Epithelial cell of proximal tubule (primary cell): ENCODE measurements at places on chromosomes 5 and 9. TPM values are rescaled to one million over a fixed set of nuclear protein-coding genes. Genes with fewer than 3 reads are reported as not detected.
A peak's percentile ranks its signal among the peaks of the same experiment; 100 is the strongest.

IL13 gene
- total RNA-seq: not detected in 2 replicates

RICTOR gene
- 10.1 and 13.8 TPM in 2 replicates for total RNA-seq

CAMK4 gene
- total RNA-seq: 3.9 and 5.1 TPM in 2 replicates

TYRP1 gene
- total RNA-seq: not detected in 2 replicates

SLC1A3 gene
- 1.3 and 1.7 TPM in 2 replicates for total RNA-seq

PTPRD gene
- 3.2 and 5.6 TPM in 2 replicates for total RNA-seq

TRIM36 gene
- 3.9 and 4.8 TPM in 2 replicates for total RNA-seq

- DNase-seq: no peak
Measured at GRCh38 chr5:14598225-14598624, 16.6 kb downstream of the OTULINL start.

DNA sequence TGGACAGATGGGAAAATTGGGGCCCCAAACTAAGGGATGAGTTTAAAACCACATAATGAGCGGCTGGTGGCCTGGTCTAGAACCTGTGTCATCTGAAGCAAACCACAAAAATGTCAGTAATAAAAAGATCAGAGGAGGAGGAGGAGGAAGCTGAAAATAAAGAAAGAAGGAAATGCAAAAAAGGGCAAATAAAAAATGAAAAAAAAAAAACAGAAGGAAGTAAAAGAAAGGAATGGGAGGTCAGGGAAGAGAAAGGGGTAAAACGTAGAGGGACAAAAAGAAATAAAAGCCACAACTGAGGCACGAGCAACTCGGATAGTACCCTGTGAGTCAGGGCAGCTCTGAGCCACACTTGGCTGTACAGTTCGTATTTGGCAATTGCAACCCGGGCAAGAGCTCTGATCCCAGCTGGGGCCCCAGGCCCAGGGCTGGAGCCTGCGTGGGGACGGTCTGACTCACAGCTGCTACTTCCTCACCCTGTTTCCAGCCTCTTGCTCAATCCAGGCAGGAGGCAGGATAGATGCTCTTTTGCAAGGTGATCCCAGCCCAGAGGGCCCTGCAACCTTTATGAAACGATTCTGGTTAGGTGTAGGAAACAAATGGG, 137.9 kb upstream of the TRIM32 start:
- DNase-seq: peak; percentile 86

- DNase-seq: no peak
Measured at GRCh38 chr5:16842896-16843295, 93.2 kb downstream of the MYO10 start.

- DNase-seq: no peak
Measured at GRCh38 chr9:20562051-20562450, 60.2 kb downstream of the MLLT3 start.

GRCh38 chr9:98121058-98121457, 2.0 kb upstream of the TRIM14 start:
- DNase-seq: peak; percentile 36

- no peak for DNase-seq
Measured at GRCh38 chr5:160036243-160036642, 27.3 kb downstream of the TTC1 start.

- no peak for DNase-seq
Measured at GRCh38 chr9:136997830-136998234, 1.5 kb upstream of the CLIC3 start.

GRCh38 chr5:150261231-150261630, 28.3 kb downstream of the CAMK2A start:
- no peak for DNase-seq
